ENCODE measurements at places on chromosomes 1 and 21.

GRCh38 chr1:208230668-208231529 lies 13.3 kb downstream of the PLXNA2 start:
- DNase-seq, result no peak

GRCh38 chr1:234619071-234619480 lies 9.1 kb upstream of the IRF2BP2 start:
- DNase-seq, result no peak

DNA sequence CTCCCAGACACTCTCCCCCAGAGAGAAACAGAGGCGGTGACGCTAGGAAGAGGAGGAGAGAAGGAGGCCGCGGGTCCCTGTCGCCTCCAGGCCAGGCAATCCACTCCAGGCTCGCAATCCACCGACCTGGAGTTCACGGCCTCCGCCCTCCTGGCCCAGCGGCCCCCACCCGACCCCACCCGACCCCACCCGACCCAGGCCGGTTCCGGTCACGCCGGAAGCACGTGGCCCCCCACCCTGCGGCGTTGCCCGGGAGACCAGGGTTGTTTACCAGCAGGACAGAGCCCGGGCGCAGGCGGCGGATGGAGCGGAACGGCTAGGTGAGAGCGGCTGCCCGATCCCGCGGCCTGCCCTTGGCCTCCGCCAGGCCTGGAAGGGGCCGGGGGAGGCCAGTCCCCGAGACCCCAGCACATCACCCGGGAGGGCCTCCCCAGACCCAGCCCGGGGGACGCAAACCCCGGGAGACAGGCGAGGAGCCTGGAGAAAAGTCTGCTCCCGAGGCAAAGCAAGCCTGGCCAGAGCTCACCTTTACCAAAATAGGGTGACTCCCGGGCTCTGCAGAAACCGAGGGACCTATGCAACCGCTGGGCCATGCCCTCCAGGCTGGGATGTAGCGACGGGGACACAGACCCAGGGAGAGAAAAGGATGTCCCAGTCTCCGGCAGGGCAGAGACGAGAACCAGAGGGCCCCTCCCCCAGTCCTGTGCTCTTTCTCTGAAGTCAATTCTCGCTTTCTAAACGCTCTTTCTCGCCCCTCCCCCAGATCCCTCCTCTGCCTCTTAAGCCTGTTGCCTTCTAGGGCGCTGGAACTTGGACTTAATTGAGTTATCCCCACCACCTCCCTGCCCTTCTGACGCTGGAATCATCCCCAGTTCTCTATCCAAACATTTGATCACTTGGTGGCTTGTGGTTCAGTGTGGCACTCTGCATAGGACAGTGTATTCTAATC lies at the start of the genes PLA2G2C and UBXN10:
PLA2G2C (minus strand) TSS at position 685 of the 949 bp plus-strand sequence. CDS start 9,155 bp downstream, outside the sequence.
UBXN10 (plus strand) TSS at position 263 of the 949 bp plus-strand sequence. CDS start 4,466 bp downstream, outside the sequence.
- no peak for DNase-seq

- DNase-seq, result no peak
Observed at GRCh38 chr1:91731815-91732214, 154.1 kb downstream of the TGFBR3 start.

GRCh38 chr1:111989531-111990025 lies at the start of gene KCND3:
Gene KCND3, minus strand, starts transcription at chr1:111989668.
- DNase-seq, result peak; percentile 32

- DNase-seq, result no peak
Observed at GRCh38 chr1:119767486-119767885, 1.2 kb downstream of the HMGCS2 start.

GRCh38 chr1:63557365-63557987 lies 34.2 kb downstream of the EFCAB7 start:
- no peak for DNase-seq

DNA sequence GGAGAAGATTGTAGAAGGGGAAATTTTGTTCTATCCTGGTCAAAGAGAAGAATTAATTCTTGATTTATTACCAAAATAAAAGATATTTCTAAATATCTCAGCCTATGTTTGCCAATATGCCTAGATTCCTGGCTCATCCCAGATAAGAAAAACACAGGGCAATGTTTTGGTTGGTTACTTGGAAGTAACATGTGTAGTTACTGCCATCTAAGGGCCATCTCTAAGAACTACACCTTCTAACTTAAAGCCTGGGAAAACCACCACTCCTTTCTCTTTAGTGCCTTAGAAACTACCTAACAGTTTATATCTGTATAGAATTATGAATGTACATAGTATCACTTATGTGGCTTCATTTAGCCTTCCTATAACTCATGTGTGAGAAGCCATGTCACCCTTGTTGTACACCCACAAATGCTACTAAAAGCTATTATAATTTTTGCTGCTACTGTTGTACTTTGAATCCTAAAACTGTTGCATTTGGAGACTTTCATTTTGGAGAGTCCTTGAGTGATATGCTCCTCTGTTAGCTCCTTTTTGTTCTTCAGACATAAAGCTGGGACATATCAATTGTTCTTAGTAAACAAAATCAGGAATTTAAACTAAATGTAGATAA lies 4.5 kb downstream of the AIM2 start:
- DNase-seq, result peak; percentile 26

GRCh38 chr1:2447276-2448097 lies 28.6 kb upstream of the PLCH2 start:
- no peak for DNase-seq

DNA sequence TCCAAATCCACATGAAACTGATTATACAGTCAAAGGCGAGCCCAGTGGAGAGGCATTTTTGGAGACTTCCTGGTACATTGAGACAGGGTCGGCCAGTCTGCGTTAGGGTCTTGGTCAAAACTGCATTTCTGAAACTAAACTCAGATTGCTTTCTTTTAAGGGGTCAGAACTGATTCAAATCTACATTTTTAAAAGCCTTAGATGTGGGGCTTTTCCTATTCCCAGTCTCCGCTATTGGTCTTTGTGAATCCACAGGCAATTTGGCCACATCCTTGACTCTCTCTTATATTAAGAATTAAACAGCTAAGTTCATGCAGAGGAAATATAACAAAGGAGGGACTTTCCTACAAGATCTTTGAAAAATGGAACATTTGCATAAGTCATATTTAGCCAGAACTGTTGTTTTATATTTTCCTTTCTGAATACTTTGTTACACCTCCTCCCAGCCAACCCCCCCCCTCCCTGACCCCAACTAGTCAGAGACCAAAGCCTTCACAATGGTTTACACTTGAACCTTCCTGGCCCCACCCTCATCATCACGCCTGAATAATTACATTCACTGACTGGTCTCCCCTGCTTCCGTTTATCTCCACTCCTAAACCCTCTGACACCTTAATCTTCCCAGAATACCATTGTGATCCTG lies 30.9 kb downstream of the SELL start:
- DNase-seq, result no peak

DNA sequence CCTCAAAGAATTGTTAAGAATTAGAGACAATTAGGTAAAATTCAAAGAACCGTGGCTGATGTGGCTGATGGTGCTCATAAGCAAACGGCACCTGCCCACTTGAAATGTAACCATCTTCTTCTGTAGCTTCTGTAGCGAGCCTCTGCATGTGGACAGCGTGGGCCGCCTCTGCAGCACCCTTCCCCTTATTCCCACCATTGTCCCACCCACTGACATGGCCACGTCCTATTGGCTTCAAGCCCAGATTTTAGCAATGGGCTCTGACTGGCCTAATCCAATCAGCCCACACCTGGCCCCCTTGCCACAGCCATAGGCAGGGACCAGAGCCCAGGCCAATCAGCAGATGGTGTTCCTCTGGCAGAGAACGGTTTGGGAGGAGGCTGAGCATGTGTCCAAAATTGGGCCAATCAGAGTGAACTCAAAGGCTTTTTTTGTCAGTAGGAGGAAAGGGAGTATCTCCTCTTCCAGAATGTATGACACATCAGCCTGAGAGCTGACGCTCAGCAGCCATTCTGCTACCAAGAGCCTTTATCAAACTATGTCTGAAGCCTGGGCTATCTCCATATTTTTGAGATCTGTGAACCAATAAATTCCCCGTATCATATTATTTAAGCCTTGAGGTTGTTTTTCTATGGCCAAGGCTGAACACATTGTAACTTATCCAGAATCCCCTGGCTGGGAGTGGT lies 518.5 kb downstream of the SMYD3 start:
- no peak for DNase-seq

- peak; percentile 64 for DNase-seq
Observed at GRCh38 chr1:40783001-40783905, at the start of gene KCNQ4. Gene KCNQ4, plus strand, starts transcription at chr1:40783787. Its CDS starts 307 bp downstream, at chr1:40784094.

DNA sequence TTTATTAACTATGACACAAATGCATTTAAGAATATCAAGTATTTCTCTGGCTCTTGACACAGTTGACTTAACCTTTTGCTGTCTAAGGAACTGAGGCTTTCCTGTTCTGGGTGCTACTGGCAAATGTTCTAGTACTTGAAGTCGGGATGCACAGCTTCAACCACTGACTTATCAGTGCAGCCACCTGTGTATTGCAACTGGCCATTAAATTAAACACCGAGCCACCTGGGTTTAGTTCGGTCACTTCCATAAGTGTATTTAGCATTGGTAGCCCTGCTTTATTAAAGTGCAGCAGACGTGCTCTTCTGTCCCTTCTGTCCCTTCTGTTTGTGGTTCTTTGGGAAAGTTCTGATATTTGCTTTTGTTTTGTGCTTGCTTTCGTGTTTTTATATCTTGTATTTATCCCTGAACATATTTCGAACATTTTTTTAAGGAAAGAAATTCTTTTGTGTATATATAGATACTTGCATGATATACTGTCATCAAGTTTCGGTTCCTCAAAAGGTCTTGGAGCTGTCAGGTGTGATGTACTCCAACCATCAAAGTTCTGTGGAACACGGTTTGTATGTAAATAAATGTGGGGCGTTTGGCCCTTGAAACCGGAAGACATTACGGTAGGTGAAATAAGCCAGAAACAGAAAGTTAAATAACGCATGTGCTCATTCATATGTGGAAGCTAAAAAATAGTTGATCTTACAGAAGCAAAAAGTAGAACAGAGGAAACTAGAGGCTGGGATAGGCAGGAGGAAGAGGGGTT lies 297.9 kb upstream of the GREM2 start:
- DNase-seq, result no peak

DNA sequence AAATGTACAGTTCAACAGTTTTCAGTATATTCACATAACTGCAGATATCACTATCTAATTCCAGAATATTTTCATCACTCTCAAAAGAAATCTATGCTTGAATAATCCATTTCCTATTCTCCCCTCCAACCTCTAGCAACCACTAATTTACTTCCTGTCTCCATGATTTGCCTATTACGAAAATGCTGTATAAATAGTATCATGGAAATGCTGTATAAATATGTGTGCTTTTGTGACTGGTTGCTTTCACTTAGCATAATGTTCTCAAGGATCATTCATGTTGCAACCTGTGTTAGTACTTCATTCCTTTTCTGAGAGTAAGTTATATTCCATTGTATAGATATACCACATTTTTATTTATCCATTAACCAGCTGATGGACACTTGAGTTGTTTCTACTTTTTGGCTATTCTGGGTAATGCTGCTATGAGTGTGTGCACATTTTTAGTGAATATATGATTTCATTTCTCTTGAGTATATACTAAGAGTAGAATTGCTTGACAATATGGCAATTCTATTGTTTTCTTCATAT lies 115.6 kb downstream of the TNFSF18 start:
- DNase-seq, result no peak

DNA sequence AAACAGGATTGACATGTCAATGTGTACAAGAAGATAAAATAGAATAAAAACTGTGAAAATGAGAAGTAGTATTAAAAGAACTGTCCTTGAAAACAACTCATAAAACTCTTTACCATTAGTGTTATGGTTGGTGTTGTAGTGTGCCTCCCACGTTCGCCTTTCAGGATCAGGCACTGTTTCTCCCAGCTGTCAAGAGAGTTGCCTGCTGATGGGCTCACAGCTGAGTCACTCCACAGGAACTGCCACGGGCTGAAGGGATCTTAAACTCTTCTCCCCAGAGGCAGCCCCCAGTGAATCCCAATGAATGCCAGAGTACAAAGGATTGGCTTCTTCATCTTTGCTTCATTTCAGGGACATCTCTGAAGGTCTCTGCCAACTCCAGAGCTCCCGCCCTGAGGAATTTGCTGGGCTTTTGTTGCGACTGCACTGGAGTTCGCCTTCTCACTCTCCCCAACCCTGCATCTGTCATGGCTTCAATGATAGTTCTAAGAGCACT lies 119.6 kb downstream of the ADGRL2 start:
- no peak for DNase-seq

- DNase-seq, result no peak
Observed at GRCh38 chr1:41383094-41383852, 22.0 kb downstream of the FOXO6 start.

- DNase-seq, result no peak
Observed at GRCh38 chr1:178689769-178690168, 35.3 kb upstream of the RALGPS2 start.

GRCh38 chr1:162906485-162906884 lies 45.5 kb upstream of the CCDC190 start:
- no peak for DNase-seq

GRCh38 chr1:25534410-25534788 lies 9.0 kb upstream of the LDLRAP1 start:
- no peak for DNase-seq

DNA sequence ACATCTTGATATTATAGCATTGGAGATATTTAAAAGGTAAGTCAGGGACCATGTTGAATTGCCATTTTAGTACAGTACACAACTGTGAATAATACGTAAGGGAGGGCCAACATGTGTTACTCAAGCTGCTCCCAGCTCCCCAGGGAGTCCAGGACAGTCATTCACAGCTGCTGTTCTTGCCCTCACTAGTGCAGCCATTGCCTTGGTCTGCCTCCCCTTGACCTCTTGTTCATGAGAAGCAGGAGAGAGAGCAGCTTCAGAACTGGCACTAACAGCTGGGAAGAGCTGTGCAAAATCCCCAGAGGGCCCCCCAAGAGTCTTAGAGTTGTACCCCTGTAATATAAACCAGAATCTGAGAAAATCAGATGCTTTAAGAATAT lies 16.4 kb downstream of the TCEANC2 start:
- no peak for DNase-seq

GRCh38 chr1:77900687-77901293 lies 12.4 kb downstream of the NEXN start:
- DNase-seq, result peak; percentile 18

GRCh38 chr1:195934817-195935553 lies 673.3 kb downstream of the KCNT2 start:
- no peak for DNase-seq

Data from T47D (cell line).